Fibroblast of skin of left quadriceps (primary cell): ENCODE measurements at places on chromosomes 11 and 22.

DNA sequence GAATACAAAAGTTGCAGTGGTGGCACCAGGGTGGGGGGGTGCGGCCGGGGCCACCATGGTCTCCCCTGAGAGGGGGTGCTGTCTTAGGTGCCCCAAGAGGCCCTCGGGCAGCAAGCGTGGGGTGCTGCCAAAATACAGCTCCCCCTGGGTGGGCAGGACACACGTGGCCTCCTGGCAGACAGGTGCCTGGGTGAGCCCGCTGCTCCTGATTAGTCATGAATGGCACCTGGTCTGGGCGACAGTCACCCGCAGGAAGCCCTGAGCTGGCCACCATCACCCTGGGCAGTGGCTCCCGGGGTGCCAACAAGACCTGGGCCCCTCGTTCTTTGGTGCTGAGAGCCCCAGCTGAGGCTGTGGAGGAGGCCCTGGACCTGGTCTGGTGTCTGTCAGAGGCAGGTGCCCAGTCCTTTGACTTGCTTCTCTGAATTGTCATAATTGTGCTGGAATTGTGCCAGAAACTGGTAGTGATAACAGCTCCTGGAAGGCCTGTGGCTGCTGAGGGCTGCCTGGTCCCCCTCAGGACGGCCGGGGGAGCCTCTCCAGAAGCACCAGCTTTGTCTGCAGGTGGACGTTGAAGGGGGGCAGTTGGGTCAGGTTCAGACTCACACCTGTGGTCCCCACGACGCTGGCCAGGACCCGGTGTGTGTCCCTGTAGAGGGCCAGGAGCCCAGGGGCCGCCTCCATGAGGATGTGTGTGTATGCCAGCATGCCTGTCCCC, 14.8 kb downstream of the ALG12 start:
- no peak for DNase-seq

DNA sequence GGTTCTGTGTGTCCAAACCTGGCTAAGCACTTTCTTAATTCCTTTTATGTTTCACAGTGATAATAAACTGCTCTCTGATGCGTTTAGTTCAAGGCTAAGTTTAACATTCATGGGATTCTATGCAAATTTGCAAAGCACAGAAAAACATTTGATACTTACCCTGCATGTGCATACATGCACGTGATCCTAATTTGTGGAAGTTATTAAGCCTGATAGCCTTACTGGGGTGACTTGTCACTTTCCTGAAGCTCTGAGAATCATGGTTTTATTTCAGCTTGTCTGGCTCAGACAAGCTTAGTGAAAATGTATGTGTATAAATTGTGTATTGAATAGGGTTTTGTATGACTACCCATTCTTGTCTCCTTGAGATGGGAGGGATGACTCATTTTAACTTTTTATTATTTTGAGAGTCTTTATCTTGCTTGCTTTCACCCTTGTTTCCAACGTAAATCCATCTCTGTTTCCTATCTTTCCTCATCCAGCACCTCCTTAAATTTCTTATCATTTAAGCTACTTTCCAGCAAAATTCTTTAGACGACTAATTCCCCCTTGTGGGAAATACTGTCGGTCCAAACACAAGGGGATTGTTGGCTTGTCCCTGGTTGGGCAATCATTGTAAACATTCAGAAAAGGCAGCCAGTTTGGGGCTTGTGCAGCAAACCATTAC, 167.1 kb downstream of the C11orf91 start:
- DNase-seq = no peak

GRCh38 chr22:36027579-36027934, 1.1 kb downstream of the RBFOX2 start:
- DNase-seq = no peak

DNA sequence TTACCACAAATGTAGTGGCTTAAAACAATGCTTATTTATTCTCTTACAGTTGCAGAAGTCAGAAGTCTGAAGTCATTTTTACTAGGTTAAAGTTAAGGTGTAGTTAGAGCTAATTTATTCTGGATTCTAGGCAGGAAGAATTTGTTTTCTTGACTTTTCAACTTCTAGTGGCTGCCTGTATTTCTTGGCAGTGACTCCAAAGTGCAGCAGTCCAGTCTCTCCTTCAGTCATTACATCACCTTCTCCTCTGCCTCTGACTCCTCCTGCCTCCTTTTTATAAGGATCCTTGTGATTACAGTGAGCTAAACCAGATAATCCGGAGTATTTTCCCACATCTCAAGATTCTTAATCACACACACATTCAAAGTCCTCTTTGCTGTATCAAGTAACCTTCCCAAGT, 581.4 kb downstream of the KCNA4 start:
- no peak for DNase-seq

GRCh38 chr11:36108881-36109589, 165.2 kb downstream of the LDLRAD3 start:
- DNase-seq = no peak

GRCh38 chr11:61134801-61135257, 26.4 kb downstream of the VPS37C start:
- DNase-seq = no peak

DNA sequence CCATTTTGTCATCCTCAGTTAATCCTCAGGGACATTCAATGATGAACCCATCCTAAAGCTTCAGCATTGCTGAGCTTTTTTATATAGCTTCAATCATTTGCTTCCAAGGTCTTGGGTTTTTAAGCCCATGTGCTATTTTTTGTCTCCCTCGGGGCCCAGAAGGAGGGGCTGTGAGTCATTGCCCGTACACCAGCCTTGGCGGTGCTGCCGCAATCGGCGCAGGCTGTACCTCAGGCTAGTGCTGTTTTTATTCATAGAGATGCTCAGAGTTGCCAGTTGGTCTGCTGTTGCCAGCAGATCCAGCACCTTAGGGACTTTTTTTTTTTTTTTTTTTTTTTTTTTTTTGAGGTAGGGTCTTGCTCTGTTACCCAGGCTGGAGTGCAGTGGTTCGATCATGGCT, 35.5 kb downstream of the ACO2 start:
- DNase-seq = no peak

DNA sequence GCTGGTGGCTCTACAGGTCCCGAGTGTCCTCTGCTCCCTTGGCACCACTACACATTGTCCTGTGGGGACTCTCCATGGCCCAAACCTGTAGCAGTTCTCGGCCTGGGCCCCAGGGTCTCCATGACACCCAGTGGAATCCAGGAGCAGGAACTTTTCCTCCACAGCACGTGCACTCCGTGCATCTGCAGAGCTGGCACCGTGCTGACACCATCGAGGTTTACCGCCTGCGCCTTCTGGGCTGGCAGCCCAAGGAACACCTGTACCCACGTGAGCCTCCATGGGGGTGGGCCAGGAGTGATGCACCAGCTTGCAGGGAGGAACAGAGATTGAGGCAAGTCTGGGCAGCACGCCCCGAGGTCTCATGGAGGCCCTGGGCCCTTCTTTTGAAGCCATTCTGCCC, 25.2 kb downstream of the TSPAN32 start:
- DNase-seq = no peak

DNA sequence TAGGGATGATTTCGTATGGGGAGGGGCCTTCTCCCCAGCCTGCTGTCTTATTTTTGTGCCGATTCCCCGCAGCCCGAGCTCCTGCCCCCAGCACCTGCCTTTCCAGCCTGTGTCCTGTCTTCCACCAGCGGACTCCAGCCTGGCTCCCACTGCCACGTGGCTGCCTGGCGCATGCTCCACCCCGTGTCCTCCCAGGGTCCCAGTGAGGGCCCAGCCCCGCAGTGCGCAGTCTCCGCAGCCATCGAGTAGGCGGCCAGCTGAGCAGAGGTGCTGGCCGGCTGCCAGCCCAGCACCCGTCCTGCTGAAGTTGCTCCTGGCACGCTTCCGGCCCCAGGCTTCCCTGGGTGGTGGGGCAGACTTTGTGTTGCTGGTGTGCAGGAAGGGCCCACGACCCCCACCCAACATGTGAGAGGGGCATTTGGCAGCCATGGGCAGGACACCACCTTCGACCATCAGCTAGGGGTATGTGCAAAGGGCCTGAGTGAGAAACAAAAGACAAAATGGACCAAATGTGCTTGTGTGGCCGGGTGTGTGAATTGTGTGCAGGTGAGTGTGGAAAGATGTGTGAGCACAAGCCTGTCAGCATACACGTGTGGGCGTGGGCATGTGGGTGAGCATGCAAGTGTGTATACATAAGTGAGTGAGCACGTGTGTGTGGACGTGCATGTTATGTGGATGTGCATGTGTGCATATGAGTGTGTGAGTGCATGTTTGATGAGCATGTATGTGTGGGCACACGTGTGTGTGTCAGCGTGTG, 55.9 kb downstream of the RTN4R start:
- DNase-seq = no peak

DNA sequence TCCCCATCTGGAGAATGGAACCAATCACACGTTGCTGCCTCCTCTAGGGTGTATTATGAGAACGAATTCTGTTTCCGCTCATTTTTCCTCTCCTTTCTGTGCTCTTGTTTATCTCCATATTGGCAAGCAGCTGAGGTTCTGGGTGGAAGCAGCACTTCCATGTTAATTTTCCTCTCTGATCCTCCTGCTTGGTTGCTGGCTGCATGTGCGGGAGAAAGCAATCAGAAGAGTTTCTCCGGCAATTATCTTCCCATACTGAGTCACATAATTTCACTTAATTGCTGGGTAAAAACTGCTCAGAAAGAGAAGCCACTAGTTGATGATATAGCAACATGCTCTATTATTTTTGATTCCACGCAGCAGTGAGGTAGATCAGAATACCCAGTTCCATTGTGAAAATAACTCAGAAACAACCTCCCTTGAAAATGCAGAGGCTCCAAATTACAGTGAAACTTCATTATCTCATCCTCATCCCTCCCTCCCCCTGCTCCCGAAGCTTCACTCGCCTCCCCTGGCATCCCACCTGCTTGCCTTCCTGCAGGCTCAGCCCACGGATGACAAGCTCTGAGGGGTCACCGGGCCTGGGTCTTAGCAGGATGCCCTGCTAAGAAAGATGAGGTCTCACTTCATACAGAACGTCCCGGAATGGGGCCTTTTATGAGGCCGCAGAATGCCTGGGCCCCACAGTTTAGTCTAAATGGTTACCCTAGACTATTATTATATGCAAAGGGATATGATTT, 20.4 kb downstream of the FXYD6 start:
- DNase-seq = no peak

GRCh38 chr22:27918341-27919221, 475 bp downstream of the PITPNB start:
- no peak for DNase-seq

GRCh38 chr11:111324277-111324720, 26.0 kb downstream of the POU2AF3 start:
- DNase-seq = peak; percentile 7

DNA sequence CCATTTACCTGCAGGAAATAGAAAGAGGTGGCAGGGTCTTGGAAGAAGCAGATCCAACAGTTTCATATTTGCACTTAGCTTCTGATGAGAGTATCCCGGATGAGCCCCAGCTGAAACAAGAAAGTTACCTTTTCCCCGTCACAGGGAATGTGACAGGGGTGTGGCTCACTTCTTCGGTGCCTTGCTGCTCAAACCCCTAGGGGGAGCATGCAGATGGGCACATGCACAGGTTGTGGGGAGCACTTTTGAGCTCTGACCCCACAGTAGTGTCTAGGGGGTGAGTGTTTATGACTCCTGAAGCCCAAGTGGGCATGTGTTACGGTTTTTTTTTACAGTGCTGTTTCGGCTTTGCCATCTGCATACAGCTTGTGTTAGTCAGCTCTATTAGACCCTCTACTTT, 1221.0 kb downstream of the JRKL start:
- DNase-seq = no peak

- no peak for DNase-seq
Measured at GRCh38 chr11:65236194-65237059, 25.3 kb upstream of the POLA2 start.

DNA sequence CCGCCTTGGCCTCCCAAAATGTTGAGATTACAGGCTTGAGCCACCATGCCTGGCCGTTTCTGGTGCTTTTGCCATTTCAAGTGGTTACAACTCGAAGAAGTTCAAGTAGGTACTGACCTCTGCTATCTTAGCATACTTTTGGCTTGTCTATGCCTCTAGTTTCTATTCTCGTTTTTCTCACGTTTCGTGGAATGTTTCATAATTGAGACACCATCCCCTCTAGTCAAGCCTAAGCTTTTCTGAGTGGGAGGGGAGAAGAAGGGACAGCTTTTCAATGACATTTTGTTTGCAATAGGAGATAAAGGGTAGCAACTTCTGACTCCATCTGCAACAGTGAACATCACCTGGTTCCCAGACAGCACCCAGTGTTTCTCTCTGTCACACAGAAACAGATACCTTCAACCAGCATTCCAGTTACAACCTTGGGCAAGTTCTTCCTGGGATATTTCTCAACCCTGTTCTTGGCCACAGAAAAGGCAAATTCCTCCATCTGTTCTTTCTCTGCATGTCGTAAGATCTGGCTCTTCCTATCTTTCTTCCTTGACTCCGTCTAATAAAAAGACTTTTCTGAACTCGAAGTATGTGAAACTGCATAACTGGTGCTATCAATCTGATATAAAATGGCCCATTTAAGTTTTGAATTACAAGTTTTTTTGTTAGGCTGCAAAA, 25.5 kb downstream of the DDI1 start:
- DNase-seq = peak; percentile 13

GRCh38 chr11:12685229-12685628, 11.0 kb downstream of the TEAD1 start:
- no peak for DNase-seq

DNA sequence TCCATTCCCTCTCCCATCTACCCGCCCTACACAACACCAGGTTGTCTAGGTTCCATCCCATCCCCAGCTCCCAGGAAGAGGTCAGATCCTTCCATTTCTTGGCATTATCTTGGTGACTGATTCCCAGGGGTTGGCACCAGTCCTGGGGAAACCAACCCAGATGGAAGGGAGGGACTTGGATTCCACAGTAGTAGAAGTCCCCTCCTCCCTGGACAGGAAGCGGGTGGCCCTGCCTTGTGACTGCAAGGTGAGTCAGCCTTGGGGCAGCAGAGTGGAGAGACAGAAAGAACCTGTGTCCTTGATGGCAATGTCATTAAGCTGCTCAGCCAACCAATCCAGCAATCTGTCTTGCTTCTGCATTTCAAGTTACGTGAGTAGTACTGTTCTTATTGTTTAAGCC, 26.5 kb downstream of the SYT13 start:
- no peak for DNase-seq

- no peak for DNase-seq
Measured at GRCh38 chr22:36839356-36840073, 21.3 kb upstream of the NCF4 start.

DNA sequence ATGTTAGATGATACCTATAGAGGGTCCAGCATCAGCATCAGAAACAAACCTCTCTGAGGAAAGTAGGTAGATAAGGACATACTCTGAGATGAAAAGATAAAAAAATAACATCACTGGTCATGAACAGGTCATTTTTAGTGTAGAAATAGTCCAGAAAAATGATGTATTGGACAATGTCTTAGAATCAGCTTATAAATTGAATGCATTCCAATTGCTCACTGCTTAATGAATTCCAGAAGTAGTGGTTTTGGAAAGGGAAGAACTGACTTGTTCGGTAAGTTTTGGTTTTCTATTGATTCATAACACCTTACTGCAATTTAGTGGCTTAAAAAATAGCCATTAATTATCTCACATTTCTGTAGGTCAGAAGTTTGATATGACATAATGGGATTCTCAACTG, 929.5 kb upstream of the CCDC90B start:
- DNase-seq = no peak
